Activated T-helper 2 cell treated with anti-CD3 and anti-CD28 coated beads, Interferon-gamma antibody, Interleukin-2, Interleukin-4, amounts not matched to agents 10 μg/mL and 5 μg/mL and 100 μg/mL, durations not matched to agents 14 hours and 24 hours and 36 hours (primary cell): ENCODE measurements at places on chromosomes 7 and 10.

- H3K4me1 ChIP-seq: no peaks in the 10 kb centered on the region
- H3K27me3 ChIP-seq: no peaks in the 10 kb centered on the region
- H3K36me3 ChIP-seq: no peaks in the 10 kb centered on the region
- H3K4me3 ChIP-seq: no peak overlapping the region
- H3K27ac ChIP-seq: no peak overlapping the region
Observed at GRCh38 chr10:77197544-77197943, 440.1 kb downstream of the KCNMA1 start.

DNA sequence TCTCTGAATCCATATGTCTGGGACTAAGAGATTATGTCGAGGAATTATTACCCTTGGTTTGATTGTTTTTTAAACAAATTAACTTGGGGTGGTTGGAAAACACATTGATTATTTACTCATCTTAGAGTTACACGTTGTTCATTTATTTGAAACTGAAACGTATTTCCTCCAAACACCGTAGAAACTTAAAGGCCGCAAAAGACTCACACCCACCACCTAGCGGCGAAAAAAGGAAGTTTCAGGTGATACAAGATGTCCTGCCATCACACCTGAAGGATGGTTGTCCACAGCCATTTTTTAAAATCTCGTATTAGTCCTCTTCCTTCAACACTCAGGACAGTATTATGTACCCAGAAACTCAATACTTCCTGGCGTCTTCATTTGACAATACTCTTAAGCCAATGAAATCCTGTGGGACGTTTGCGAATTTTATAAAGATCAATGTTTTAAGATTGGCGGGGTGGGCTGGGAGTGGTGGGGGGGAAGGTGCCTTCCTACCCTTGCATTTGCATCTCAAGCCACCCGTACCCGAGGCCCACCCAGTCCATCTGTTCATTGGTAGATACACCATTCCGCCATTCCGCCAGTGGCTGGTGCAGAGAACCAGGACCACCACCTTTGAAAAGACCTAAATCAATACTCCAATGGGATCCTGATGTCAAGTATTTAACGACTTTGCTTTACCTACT is 1.4 kb upstream of the LCOR start:
- H3K27ac ChIP-seq: peak overlapping the region; percentile 94
- peaks cover 18% of the 10 kb centered on the region for H3K36me3 ChIP-seq
- peaks cover 2% of the 10 kb centered on the region for H3K27me3 ChIP-seq
- peak overlapping the region; percentile 55 for H3K4me3 ChIP-seq

GRCh38 chr10:11238893-11239292 is 221.2 kb downstream of the CELF2 start:
- peaks cover 82% of the 10 kb centered on the region for H3K4me1 ChIP-seq
- peaks cover 60% of the 10 kb centered on the region for H3K36me3 ChIP-seq
- no peak overlapping the region for H3K4me3 ChIP-seq
- H3K27ac ChIP-seq: peak overlapping the region; percentile 63

- H3K4me1 ChIP-seq: no peaks in the 10 kb centered on the region
- H3K4me3 ChIP-seq: no peak overlapping the region
- H3K36me3 ChIP-seq: no peaks in the 10 kb centered on the region
- no peak for DNase-seq
- H3K27ac ChIP-seq: no peak overlapping the region
Observed at GRCh38 chr10:26662864-26663263, 34.6 kb upstream of the PDSS1 start.

- peaks cover 39% of the 10 kb centered on the region for H3K36me3 ChIP-seq
- H3K27me3 ChIP-seq: no peaks in the 10 kb centered on the region
- H3K4me3 ChIP-seq: no peak overlapping the region
- H3K27ac ChIP-seq: no peak overlapping the region
Observed at GRCh38 chr10:21888959-21889358, 114.6 kb downstream of the DNAJC1 start.

DNA sequence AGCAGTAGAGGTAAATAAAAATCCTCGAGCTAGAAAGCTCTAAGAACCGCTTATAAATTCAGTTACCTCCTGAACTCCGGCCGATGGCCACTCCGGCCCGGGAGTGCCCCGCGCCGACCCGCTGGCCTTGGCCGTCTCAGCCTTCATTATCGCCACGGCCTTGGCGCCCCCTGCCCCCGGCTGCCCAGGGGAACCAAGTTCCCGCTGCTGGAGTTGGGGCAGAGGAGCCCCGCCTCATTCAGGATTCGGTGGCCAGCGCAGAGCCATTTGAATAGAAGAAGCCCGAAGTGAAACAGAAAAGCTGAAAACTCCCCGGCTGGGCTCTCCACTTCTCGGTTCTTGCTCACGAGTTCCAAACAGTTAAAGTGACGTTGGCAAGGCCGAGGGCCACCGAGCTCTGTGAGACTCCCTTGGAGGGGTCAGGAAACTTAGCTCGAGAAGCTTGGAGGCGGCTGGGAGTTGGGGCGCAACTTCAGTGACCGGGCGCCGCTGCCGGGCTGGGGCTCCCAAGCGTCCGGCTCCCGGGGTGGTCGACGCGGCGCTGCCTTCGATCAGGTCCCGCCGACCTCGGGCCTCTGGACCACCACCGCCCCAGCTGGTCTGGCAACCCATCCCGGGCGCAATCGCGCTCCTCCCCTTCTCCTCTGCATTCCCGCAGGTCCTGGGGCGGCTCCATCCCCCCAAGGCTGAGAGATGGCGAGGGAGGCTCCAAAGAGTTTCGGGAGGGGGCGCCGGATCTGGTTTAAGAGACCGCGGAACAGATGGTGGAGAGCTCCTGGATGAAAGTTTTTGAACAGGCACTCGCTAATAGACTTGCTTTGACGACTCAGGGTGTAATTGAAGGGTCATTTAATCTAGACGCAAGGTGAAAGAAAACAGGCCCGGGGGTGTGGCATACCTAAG is 5.8 kb upstream of the FEZF1 start:
- no peak overlapping the region for H3K27ac ChIP-seq
- H3K4me3 ChIP-seq: no peak overlapping the region

GRCh38 chr10:107915215-107915610 is 750.7 kb upstream of the SORCS1 start:
- peaks cover 8% of the 10 kb centered on the region for H3K27me3 ChIP-seq
- no peak overlapping the region for H3K27ac ChIP-seq
- H3K4me3 ChIP-seq: no peak overlapping the region
- H3K4me1 ChIP-seq: no peaks in the 10 kb centered on the region
- DNase-seq: no peak

DNA sequence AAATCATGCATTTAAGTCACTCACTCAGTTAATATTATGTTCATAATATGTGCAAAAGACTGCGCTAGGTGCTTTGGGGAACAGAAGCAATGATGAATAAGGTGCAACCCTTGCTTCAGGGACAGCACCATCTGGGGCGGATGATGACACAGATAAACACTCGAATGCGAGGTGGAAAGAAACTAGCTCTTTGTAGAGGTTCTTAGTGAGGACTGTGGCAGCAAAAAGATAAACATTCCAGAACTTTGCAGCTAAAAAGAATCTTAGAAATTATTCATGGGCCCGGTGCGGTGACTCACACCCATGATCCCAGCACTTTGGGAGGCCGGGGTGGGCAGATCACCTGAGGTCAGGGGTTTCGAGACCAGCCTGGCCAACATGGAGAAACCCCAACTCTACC is 29.8 kb upstream of the CHST15 start:
- no peaks in the 10 kb centered on the region for H3K36me3 ChIP-seq
- no peaks in the 10 kb centered on the region for H3K27me3 ChIP-seq
- H3K4me1 ChIP-seq: no peaks in the 10 kb centered on the region
- no peak overlapping the region for H3K27ac ChIP-seq
- H3K4me3 ChIP-seq: no peak overlapping the region

DNA sequence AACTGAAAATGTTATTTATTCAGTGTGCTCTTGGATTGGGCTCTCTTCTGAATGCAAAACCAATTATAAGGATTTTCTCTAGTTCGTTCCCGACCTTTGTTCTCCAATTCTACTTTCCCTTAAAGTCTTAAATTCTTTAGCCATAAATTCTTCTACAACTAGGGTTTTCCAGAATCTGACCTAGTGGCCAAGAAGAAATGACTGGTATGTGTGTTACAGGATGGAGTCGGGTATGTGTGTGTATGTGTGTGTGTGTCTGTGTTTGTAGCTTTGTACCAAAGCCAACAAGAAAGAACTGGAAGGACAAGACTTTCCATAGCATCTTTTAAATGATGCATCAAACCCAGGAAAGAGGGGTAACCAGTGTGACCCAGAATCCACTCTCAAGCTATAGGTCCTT is 25.8 kb upstream of the LEP start:
- DNase-seq: no peak
- H3K27ac ChIP-seq: no peak overlapping the region
- H3K27me3 ChIP-seq: peaks cover 20% of the 10 kb centered on the region
- H3K4me1 ChIP-seq: no peaks in the 10 kb centered on the region

DNA sequence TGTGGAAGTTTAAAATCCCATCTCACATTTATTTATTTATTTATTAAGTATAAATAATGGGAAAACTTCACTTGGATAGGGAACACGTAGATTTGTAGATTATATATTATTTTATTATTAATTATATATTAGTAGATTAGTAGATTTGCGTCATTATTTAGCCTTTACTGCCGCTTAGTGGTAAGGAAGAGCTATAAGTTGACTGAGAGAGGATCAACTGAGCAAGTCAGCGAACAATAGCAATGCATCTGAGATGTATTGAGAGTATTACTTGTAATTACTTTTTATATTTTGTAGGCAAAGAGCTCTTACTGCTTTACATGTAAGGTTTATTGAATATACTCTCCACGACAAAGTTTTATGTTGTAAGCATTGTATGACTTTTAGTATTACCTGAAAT is 244.5 kb upstream of the ANKRD30A start:
- H3K36me3 ChIP-seq: no peaks in the 10 kb centered on the region
- no peak overlapping the region for H3K4me3 ChIP-seq
- DNase-seq: no peak
- no peaks in the 10 kb centered on the region for H3K27me3 ChIP-seq
- no peak overlapping the region for H3K27ac ChIP-seq

GRCh38 chr7:24757353-24758275 is at the start of gene GSDME:
Gene GSDME, minus strand, starts transcription at chr7:24757464. Its CDS starts 7,690 bp downstream, at chr7:24749774.
- H3K36me3 ChIP-seq: no peaks in the 10 kb centered on the region
- peak within 1 kb of the TSS; percentile 87 for H3K4me3 ChIP-seq
- peak; percentile 24 for DNase-seq
- H3K27ac ChIP-seq: peak within 1 kb of the TSS; percentile 80

- peaks cover 77% of the 10 kb centered on the region for H3K36me3 ChIP-seq
- H3K4me1 ChIP-seq: peaks cover 8% of the 10 kb centered on the region
- H3K4me3 ChIP-seq: no peak overlapping the region
- no peak overlapping the region for H3K27ac ChIP-seq
- no peak for DNase-seq
Observed at GRCh38 chr10:3102720-3103427, 35.5 kb downstream of the PFKP start.

GRCh38 chr10:116364868-116365267 is 40.6 kb downstream of the CCDC172 start:
- no peaks in the 10 kb centered on the region for H3K36me3 ChIP-seq
- DNase-seq: no peak
- no peaks in the 10 kb centered on the region for H3K4me1 ChIP-seq
- no peak overlapping the region for H3K27ac ChIP-seq
- H3K4me3 ChIP-seq: no peak overlapping the region

DNA sequence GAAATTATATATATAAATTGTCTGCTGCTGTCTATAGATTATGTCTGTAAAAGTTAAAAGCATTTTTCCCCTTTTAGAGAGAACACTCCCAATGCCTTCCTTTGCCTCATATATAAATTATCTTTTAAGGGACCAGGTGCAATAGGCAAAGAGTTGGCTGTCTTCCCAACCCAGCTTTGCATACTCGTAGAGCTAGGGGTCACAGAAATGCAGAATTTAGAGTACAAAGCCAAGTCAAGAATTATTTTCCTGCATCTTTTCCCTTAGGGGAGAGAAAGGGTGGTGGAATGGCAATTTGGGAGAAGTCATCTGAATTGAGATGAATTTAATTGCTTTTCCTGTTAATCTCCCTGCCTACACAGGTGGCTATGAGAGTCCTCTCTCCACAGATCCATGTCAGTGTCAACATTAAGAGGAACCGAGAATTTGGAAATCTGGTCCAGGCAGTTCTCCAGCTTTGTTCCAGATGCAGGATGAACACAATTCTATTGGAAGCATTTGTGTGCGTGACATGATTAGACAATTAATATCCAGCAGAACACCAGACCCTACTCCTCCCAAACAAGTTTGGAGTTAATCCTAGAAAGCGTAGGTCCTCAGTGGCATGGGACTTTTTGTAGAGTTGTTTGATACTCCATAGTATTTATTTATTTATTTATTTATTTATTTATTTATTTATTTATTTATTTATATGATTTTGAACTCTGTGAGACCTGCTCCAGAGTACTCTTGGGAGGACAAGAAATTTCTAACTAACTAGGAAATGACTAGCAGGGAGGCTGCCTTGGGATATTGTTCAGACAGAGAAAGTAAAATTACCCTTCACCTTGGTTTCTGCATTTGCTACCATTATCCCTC is 80.3 kb upstream of the SKAP2 start:
- no peak overlapping the region for H3K4me3 ChIP-seq
- no peak overlapping the region for H3K27ac ChIP-seq
- H3K27me3 ChIP-seq: peaks cover 18% of the 10 kb centered on the region
- no peaks in the 10 kb centered on the region for H3K36me3 ChIP-seq
- no peak for DNase-seq

DNA sequence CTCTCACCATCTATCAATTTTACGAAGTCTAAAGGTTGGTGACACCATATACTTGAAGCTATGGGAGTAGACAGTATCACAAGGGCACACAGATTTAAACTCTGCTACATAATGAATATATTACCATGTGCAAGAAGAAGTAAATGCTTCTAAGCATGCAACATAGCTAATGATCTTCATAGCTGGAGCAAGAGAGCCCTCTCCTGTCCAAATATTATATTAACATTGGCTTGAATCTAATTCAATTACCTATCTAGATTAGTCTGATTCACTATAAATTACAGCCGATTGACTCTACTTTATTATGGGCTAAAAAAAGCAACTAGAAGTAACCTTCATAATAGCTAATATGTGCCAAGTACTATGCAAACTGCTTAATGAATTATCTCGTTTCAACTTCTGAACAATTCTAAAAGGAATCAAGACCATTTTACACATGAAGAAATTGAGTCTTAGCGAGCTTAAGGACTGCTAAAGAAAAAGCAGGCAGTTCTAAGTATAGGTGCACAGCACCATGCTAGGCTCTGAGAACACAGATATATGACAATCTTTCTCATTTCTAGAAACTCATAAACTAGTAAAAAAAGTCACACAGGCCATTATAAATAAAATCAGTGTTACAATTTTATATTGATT is 21.9 kb downstream of the FRA10AC1 start:
- no peaks in the 10 kb centered on the region for H3K27me3 ChIP-seq
- H3K4me3 ChIP-seq: no peak overlapping the region
- DNase-seq: no peak

- H3K36me3 ChIP-seq: no peaks in the 10 kb centered on the region
- no peak overlapping the region for H3K27ac ChIP-seq
- peaks cover 1% of the 10 kb centered on the region for H3K4me1 ChIP-seq
- no peaks in the 10 kb centered on the region for H3K27me3 ChIP-seq
- H3K4me3 ChIP-seq: no peak overlapping the region
Observed at GRCh38 chr10:77862595-77862994, 64.0 kb downstream of the DLG5 start.

DNA sequence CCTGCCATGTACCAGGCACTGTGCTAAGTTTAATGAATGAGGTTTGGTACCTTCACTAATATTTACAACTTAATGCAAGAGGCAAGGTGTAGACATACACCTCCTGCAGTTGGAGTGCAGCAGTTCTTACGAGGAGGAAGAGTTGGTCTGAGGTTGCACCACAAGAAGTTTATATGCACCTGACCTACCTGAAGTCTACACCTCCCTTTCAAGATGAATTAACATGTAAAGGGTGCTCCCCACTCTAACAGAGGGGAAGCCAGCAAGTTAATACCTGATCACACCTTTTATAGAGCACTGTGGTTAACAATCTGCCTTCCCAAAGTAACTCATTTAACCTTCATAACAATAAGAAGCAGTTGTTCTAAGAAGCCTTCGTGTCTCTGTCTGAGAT is 120.0 kb downstream of the LYZL1 start:
- no peaks in the 10 kb centered on the region for H3K27me3 ChIP-seq
- DNase-seq: no peak
- peaks cover 30% of the 10 kb centered on the region for H3K4me1 ChIP-seq
- peak overlapping the region; percentile 97 for H3K4me3 ChIP-seq
